ENCODE measurements at places on chromosomes 2 and 18.
A peak's percentile ranks its signal among the peaks of the same experiment; 100 is the strongest.

GRCh38 chr18:23784832-23785245, 95.6 kb downstream of the LAMA3 start:
- no peak for DNase-seq

DNA sequence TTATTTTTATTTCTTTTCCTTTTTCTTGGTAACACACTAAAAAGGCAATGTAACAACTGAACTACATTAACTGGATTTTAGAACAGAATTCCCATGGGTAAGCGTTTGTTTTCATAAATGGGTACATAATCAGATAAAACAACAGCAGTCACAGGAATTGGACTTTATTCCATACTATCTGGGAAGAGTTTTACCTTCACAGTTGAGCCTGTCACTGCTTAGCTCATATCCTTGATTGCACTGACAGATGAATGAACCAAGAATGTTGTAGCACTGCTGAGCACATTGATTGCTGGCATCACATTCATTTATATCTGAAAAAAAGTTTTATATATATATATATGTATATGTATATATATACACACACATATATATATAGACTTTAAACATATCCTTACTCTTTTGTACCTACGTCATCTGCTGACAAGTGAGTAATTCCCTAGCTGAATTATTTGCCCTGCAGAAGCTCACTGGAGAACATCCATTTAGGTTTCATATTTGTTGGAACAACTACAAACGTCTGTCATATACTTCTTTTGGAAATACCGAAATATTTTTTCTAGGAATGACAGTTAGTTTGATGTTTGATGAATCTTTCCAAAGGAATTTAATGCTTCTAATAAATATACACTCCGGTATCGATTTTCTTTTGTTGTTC, 47.0 kb downstream of the EFEMP1 start:
- DNase-seq: no peak

GRCh38 chr2:118881490-118882129, 34.2 kb upstream of the EN1 start:
- DNase-seq: peak; percentile 5

DNA sequence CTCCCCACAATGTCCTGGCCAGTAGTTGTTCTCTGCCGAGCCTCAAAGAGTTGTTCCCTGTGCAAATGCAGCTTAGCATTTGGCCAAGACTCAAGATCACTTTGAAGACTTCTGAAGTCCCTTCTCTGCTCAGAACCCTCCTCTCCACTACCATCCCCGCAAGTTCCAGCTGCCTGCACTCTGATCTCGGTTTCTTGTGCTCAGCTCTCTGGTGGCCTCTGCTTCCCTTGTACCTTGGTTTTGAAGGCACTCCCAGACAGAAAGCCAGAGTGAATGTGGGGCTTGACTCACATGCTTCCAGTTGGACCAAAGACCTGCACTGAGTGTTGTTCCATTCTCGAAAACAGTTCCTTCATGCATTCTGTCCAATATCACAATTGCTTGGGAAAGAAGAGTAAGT, 28.6 kb downstream of the CRACDL start:
- no peak for DNase-seq

- DNase-seq: no peak
Observed at GRCh38 chr2:71716697-71717624, 263.6 kb downstream of the DYSF start.

GRCh38 chr2:29655391-29656086, 265.8 kb downstream of the ALK start:
- no peak for DNase-seq

DNA sequence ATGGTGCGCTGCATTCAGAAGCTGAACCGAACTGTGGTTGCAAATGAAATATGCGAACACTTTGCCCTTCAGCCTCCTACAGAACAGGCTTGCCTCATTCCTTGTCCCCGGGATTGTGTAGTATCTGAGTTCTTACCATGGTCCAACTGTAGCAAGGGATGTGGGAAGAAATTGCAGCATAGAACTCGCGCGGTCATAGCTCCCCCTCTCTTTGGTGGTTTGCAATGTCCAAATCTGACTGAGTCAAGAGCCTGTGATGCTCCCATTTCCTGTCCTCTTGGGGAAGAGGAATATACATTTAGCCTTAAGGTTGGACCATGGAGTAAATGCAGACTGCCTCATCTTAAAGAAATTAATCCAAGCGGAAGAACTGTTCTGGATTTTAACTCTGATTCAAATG, 291.4 kb downstream of the THSD7B start:
- DNase-seq: no peak

GRCh38 chr2:229129738-229130371, 141.2 kb downstream of the PID1 start:
- no peak for DNase-seq

- no peak for DNase-seq
Observed at GRCh38 chr18:55763805-55764204, 175.8 kb upstream of the TCF4 start.

GRCh38 chr2:44429034-44429433, 67.3 kb downstream of the CAMKMT start:
- DNase-seq: no peak

DNA sequence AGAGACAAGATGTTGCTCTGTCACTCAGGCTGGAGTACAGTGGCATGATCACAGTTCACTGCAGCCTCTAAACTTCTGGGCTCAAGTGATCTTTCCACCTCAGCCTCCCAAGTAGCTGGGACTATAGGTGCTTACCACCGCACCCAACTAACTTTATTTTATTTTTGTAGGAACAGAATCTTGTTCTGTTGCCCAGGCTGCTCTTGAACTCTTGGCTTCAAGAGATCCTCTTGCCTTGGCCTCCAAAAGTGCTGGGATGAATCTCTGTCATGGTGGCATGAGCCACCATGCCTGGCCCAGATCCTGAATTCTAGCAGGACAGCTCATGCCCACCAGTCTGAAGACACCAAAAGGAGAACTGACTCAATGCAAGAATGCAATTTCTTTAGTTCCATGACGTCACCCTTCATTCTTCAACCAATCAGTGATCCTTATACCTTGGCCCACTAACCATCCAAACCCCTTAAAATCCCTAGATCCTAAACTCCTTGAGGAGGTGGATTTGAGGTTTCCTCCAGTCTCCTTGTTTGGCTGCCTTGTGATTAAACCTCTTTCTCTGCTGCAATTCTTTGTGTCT, 25.6 kb upstream of the CXXC1 start:
- no peak for DNase-seq

GRCh38 chr2:145503511-145503910, 983.6 kb upstream of the ZEB2 start:
- DNase-seq: no peak

- DNase-seq: no peak
Observed at GRCh38 chr2:53785366-53785765, 1.4 kb downstream of the ASB3 start.

DNA sequence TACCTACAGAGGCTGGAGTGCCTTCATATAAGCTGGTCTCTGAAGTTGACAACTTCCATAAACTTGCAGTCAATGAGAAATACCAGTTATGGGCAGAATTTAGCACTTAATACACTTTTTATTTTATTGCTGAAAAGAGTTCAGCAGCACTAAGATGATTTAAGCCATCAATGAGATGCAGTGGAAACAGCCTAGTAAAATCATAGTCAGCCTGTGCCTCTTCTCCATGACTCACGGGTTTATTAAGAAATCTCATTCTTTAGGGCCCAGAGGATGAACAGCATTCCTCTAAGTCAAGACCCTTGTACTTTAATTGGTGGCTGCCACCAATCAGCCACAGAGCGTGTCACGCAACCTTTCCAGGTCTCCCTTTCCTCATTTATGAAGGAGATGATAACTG, 1357.9 kb upstream of the CELF4 start:
- no peak for DNase-seq

DNA sequence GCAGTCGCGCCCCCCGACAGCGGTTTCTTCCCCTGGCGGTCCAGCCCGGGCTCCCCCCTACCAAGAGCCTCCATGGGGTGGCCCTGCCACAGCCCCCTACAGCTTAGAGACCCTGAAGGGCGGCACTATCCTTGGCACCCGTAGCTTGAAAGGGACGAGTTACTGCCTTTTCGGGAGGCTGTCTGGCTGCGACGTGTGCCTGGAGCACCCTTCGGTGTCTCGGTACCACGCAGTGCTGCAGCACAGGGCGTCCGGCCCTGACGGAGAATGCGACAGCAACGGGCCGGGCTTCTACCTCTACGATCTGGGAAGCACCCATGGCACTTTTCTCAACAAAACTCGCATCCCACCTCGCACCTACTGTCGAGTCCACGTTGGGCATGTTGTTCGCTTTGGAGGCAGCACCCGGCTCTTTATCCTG, 475 bp downstream of the SLC4A1AP start:
- no peak for DNase-seq

GRCh38 chr2:11133936-11134320, 21.3 kb upstream of the SLC66A3 start:
- DNase-seq: no peak

- DNase-seq: no peak
Observed at GRCh38 chr2:75533135-75533534, 27.6 kb downstream of the EVA1A start.

DNA sequence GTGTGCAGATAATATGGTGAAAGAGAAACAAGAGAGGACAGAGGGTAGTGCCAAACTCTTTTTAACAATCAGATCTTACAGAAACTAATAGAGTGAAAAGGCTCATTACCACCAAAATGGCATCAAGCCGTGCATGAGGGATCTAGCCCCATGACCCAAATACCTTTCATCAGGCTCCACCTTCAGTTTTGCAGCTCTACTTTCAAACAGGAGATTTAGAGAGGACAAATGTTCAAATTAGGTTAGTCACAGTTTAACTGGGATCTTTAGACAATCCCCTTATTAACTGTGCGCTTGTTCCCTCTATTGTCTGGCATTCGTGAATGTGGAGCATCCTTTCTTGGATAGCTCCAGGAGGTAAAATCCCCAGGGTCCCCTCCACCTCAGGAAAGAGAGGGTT, 1209.3 kb upstream of the CHAC2 start:
- DNase-seq: no peak

DNA sequence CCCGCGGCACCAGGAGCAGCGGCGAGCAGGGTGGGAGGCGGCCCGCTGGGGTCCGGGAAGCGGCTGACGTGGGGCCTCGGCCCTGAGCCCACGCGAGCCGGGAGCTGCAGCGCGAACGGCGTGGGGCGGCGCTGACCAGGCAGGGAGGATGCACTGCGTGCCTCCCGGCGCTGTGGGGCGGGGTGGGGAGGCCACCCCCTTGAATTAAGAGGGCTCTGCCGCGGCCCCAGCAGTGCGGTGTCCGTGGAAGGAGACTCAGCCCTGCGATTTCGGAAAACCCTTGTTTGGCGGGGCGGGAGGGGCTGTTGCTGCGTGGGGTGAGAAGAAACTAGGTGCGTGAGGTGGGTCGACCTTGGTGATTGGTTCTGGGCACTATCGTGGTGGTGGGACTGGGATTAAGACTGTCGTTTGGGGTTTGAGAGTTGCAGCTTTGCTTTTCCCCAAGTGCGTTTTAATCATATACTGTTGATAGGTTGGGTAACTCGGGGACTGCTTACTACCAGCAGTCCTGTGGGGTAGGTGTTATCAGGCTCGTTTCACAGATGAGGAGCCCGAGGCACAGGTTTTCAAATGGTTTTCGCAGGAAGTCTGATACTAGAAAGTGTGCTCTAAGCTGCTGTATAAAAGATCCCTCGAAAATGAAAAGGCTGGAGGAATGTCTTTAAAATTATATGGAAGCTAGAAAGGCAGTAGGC, 722 bp downstream of the ACSL3 start:
- peak; percentile 7 for DNase-seq

DNA sequence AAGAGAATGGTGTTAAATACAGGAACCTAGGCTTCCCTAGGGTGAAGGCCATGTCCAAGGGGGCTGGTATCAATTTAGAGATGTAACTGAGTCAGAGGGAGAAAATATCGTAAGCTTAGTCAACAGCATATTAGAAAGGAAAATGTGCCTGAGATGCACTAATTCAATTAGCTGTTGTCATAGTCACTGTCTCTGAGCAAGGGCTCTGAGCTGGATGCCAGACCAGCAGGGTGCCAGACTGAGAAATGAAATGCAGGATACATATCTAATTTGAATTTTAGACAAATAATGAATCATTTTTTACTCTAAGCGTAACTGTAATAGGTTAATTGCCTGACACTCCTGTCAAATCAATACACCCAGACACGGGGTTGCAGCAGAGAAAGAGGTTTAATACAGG, 11.4 kb upstream of the SLC35F6 start:
- DNase-seq: no peak
